ENCODE measurements at places on chromosomes 6 and 20.

DNA sequence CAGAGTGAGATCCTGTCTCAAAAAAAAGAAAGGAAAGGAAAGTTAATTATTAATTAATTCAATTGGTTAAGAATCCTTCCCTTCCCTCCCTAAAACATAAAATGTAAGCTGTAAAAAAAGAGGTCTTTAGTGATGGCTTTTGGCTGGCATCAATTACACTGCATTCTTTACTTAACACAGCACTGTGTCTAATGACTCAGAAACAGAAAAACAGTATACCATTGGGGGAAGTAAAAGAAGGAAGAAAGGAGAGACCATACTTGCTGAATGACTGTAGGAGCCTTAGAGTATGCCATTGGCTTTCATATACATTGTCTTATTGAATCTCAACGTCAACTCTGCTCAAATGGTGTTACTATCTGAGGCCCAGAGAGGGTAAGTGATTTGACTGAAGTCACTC, 18.3 kb upstream of the CITED2 start:
- no peak for DNase-seq

GRCh38 chr20:15098351-15098750, 760.9 kb upstream of the FLRT3 start:
- no peak for DNase-seq

DNA sequence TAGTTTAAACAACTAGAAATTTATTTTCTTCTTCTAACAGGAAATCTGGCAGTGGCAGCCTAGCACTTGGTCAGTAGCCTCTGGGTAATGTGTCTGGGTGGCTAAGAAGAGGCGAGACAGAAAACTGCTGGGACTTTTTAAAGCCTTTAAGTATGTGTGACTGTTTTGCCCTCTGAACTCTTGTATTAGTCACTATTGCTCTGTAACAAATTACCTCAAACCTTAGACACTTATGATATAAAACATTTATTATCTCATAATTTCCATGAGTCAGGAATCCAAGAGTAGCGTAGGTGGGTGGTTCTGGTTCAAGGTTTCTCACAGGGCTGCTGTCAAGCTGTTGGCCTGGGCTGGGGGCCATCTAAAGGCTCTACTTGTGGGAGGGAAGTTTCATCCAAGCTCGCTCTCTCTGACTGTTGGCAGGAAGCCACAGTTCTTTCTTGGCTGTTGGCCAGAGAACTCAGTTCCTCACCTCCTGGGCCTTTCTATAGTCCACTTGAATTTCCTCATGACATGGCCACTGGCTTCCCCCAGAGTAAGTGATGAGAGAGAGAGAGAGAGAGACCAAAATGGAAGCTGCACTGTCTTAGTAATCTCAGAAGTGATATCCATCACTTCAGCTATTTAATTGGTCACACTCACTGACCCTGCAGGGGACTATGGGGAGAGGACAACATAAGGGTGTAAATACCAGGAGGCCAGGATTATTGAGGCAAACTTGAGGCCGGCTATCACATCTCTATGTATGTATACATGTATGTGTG, 17.4 kb upstream of the TBC1D22B start:
- peak; percentile 13 for DNase-seq

DNA sequence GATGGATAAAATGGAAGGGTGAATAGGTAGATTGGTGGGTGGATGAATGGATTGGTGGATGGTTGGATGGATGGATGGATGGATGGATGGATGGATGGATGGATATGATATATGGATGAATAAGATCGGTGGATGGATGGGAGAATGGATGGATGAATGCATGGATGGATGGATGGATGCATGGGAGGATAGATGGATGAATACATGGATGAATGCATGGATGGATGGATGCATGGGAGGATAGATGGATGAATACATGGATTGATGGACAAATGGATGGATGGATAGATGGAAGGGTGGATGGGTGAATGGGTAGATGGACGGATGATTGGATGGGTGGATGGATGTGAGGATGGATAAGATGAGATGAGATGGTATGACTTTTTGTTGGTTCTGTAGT, 95.7 kb upstream of the DUSP22 start:
- no peak for DNase-seq

DNA sequence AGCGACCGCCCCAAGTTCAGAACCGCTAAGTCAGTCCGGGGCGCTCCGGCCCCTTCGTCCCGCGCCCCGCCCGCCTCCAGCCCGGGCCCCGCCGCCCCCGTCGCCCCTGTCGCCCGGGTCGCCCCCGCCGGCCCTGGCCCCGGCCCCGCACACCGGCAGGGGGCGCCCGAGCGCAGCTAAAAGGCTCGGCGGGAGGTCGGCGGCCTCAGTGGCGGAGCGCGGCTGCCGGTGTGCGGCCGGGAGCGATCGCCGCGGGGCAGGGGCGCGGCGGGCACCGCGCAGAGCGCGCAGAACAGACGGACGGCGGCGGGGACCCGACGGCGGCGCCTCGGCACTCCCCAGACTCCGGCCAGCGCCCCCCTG, at the start of gene FNDC1:
TSS of gene FNDC1 (plus strand) at position 208 of the 363 bp plus-strand sequence. CDS start 197 bp downstream, outside the sequence.
- DNase-seq = peak; percentile 57

DNA sequence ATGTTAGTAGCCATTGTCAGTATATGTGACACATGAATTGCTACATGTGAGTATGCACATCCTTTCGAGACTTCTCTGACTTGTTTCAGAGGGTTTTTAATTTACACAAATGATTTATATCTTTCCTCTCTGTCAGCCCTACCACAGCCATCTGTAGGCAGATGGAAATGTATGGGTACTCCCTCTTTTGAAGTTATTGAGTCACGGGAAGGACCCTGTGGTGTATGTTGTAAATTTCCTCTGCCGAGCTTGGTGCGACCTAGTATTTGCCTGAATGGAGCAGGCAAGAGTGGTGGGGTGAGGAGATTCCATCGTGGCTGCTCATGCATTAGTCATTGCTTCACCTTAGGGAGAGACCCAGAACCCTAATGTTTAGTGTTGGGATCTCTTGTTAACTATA, 171.9 kb downstream of the JARID2 start:
- no peak for DNase-seq

GRCh38 chr6:154886471-154886870, 108.6 kb upstream of the TIAM2 start:
- DNase-seq = no peak

DNA sequence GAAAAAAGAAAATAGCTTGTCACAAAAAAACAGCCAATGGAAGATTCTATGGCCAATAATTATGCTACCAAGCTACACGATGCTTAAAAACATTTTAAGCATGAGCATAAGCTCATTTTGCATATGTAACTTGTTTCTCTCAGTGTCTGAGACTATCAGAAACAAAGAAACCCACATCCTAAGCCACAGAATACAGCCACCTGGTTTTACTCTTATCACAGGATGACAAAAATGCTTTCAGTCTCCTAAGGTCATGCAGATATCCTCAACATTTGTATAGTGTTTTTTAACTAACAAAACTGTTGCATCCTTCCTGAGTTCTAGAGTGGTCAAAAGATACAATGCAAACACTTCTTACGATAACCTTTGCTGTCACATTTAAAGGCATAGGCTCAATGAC, 172.1 kb upstream of the RUNX2 start:
- DNase-seq = no peak

- DNase-seq = no peak
Observed at GRCh38 chr6:13700232-13700631, 11.4 kb downstream of the RANBP9 start.

DNA sequence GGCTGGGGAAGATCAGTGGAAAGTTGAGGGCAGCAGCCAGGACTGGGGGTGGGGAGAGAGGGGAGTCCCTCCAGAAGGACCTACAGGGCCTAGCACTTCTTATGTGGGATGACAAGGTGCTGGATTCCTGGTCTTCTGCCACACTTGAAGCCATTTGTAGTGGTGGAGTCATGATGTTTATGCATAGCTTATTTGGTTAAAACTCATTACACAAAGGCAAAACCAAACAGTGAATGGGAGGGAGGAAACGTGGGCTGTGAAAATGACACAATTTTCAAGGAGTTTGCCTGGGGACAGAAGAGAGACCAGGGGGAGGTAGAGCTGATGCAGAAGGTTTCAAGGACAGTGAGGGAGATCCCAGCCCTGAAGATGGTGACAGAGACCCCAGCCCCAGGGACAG, 50.8 kb downstream of the DACT2 start:
- no peak for DNase-seq

DNA sequence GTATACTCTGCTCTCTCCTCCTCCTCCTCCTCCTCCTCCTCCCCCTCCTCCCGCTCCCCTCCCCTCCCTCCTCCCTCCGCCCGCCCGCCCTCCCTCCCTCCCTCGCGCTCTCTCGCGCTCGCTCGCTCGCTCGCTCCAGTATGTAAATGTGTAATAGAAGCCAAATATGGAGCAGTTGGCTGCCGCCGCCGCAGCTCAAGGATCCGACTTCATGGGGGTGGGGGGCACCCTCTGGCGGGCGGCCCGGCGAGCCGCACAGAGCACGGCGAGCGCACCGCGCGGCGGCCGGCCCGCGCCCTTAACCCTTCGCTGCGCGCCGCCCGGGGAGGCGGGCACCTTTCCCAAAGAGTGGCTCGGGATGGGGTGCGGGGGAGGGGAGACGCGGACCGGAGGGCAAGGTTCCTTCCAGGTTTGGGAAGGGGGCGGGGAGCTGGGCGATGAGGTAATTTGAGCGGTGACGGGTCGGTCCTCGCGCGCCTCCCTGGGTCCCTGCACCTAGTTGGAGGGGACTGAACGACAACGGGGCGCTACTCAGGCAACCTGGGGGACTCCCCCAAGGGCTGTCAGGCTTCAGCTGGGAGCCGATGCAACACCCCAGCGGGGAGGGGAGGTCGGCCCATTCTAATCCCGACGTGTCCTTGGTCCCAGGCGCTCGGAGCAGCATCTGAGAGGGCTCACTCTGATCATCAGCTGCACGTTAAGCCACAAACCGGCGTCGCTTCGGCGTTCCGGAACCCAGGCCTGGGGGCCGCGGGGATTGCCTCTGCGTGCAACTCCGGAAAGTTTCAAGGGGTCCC, 409 bp upstream of the ATXN1 start:
- peak; percentile 86 for DNase-seq

DNA sequence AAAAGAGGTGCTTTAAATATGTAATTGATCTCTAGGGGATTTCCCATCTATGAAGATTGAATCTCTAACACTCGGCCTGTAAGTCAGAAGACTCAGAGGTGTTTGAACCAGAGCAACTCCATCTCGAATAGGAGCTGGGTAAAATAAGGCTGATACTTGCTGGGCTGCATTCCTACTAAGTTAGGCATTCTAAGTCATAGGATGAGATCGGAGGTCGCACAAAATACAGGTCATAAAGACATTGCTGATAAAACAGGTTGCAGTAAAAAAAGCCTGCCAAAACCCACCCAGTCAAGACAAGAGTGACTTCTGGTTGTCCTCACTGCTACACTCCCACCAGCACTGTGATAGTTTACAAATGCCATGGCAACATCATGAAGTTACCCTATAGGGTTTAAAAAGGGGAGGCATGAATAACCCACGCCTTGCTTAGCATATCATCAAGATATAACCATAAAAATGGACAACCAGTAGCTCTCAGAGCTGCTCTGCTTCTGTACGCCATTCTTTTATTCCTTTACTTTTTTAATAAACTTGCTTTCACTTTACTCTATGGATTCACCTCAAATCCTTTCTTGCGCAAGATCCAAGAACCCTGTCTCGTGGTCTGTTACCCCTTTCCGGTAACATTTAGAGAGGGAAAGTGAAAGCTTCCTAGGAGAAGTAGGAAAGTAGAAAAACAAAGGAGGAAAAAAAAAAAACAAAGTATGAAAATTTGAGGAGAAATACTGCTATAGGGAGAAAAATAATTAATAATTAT, 129.7 kb upstream of the PHACTR1 start:
- DNase-seq = no peak

DNA sequence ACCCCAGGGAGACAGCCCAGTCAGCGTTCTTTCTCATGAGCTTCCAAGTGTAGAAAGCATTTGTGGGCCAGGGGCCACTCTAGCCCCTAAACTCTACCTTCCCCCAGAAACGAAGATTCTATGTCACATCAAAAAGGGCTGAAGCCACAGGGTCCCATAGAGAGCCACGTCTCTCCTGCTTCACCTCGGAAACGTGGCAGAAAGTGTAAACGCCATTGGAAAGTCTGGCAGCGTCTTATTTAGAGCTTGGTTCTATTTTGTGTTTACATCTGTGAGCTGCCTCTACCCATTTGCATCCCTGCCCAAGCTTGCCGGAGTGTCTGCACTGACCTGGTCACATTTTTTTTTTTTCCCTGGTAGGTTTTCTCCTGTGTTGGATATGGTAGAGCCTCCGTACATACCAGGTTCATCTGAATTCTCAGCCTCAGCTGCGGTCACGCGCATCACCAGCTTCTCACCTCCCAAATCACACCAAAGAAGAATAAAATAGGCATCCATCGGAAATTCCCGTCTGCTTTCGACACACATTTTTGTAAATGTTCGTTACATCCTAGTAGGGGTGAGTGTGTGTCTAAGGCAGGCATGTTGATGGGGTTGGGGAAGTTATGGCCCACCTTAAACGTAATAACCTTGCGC, 62.6 kb downstream of the NPEPL1 start:
- no peak for DNase-seq

DNA sequence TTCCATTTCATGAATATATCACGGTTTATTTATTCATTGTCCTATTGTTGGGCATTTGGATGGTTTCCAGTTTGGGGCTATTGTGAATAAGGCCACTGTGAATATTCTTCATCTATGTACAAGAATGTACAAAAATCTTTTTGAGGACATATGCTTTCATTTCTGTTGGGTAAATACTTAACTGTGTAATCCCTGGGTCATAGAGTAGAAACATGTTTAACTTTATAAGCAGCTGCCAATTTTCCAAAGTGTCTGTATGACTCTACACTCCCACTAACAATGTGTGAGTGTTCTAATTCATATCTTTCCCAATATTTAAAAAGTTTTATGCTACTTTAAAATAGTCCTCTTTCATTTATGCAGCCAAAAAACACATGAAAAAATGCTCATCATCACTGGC, 98.6 kb downstream of the UST start:
- DNase-seq = no peak

GRCh38 chr20:10074513-10074912, 39.7 kb downstream of the ANKEF1 start:
- DNase-seq = no peak

DNA sequence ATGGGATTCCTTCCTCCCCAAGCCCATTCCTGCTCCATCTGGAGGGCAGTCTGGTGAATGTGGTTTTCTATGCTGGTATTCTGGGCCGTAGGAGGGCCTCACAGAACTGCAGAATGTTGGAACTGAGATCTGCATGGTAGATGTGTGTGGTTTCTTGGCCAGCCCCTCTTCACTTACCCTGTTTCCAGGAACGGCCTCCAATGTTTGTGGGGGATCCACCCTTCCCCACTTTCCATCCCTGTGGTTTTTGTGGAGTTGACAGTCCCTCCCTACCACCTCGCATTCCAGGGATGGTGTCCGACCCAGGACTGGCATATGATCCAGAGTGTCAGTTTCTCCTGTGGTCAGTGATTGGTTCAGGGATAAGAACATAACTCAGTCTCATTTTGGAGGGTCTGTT, 26.7 kb upstream of the TMEM14A start:
- DNase-seq = no peak
